ENCODE measurements at places on chromosomes 7 and 10.

DNA sequence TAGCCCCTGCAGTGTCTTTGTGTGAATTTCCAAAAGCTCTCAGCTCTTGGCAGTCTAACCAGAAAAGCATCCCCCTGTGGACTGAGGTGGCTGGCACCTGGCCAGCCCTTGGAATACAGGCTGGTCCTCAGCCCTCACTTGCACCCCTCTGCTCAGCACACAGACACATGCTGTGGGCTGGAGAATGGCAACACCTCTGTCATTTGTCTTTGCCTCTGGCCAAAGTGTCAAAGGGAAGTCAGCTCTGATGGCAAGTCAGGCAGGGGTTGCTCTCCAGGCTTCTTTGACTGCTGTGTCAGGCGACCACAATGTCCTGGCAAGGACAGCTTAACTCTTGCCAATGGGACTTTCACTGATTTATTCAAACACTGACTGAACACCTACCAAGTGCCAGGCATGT lies 724.8 kb downstream of the INHBA start:
- no peak for DNase-seq

DNA sequence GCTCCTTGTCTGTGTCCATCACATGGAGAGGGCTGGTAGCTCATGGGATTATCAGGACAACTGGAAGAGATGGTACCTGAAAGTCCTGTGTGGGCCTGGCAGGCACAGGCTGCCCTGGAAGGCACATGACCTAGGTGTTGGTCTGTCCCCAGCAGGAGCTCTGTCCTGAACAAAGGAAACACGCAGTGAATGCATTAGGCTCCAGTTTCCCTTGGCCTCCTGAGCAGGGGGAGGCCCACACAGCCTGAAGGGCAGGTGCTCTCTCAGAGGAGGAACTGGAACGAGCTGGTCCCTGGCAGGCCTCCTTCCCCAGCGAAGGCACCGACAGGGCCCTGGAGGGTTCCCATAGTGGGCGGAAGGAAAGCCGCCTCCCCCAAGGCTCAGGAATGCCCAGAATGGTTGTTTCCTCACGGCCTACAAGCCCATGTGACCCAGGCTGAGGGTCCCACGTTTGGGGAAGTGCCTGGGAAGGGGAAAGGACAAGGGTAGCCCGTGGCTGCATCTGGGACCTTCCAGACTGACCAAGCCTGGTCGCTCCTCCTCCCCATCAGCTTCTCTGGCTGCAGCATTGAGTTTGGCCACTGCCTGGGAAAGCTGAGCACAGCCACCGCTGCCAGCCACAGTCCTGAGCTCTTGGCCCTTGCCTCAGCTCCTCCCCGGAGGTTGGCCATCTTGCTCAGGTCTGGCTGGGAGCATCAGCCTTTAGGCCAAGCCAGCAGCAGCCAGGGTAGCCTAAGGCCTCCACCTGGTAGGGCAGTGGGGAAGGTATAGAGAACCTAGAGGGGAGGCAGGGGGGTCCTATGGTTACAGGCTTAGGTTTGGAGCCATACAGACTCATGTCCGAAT lies 21.8 kb downstream of the CXCL12 start:
- no peak for DNase-seq

DNA sequence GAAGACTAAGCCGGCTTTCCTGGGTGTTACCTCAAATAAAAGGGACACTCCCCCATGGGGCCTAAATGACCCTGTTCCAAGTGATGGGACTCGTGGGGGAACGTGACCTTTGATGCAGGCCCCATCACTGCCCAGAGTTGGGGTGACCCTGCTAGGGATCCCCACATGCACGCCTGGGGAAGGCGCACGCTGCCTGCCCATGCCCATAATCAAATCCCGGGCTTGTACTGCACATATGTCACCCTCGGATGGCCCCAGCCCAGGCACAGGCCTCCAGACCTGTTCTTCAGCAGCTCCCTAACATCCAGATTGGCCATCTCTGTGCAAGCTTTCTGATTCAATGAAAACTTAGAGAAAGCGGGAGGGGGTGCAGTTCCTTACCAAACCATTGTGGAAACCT lies 14.7 kb downstream of the EBF3 start:
- no peak for DNase-seq

DNA sequence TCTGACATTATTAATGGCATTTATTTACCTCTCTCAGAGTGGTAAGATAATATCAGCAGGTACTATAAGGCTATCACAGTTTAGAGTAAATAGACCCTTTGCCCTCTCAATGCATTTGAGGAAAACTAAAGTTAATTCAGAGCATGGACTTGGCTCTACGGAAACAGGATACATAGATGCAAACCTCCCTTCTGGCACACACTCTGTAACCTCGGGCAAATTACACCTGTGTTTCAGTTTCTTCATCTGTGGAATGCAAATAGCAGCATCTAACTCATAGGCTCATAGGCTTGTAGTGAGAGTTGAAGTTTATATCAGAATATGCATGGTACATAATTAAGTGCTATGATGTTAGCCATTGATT lies 5.6 kb downstream of the RAPGEF5 start:
- DNase-seq: no peak

- no peak for DNase-seq
Measured at GRCh38 chr10:122225330-122225729, 45.8 kb upstream of the BTBD16 start.

GRCh38 chr10:70562036-70562755 lies 40.3 kb downstream of the PRF1 start:
- no peak for DNase-seq

GRCh38 chr10:29839826-29840515 lies 205.2 kb upstream of the SVIL start:
- DNase-seq: no peak

DNA sequence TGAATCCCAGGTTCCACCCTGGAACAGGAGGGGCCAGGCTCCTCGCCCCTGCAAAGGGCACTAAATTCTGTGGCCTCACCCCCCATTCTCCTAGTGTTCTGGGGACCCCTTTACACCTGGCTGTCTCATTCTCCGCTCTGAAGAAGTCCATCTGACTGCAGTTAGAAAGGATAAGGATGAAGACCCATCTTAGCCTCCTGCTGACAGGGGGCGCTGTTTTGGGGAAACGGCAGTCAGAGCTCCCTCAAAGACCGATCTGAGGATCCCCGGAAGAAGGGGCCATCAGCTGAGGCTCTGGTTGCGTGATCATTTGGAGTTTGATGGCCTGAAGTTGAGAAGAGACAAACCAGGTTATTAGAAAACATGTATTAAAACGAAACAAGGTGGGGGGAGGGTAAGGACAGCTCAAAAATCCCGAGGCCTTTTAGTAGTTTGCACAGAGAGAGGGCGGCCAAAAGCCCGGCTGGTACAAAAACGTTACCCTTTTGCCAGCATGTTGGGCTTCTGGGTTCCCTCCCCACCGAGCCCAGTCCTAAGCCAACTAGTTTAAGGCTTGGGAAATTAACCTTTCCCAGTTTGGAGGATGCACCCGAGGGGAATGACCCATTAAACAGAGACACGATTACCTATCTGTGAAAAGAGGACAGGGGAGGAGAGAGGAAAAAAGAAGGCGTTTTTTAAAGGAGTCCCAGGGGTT lies 102.8 kb downstream of the CHN2 start:
- peak; percentile 28 for DNase-seq

- no peak for DNase-seq
Measured at GRCh38 chr10:89805599-89806013, 104.2 kb downstream of the KIF20B start.

- DNase-seq: no peak
Measured at GRCh38 chr7:114649689-114650088, 235.1 kb downstream of the FOXP2 start.

DNA sequence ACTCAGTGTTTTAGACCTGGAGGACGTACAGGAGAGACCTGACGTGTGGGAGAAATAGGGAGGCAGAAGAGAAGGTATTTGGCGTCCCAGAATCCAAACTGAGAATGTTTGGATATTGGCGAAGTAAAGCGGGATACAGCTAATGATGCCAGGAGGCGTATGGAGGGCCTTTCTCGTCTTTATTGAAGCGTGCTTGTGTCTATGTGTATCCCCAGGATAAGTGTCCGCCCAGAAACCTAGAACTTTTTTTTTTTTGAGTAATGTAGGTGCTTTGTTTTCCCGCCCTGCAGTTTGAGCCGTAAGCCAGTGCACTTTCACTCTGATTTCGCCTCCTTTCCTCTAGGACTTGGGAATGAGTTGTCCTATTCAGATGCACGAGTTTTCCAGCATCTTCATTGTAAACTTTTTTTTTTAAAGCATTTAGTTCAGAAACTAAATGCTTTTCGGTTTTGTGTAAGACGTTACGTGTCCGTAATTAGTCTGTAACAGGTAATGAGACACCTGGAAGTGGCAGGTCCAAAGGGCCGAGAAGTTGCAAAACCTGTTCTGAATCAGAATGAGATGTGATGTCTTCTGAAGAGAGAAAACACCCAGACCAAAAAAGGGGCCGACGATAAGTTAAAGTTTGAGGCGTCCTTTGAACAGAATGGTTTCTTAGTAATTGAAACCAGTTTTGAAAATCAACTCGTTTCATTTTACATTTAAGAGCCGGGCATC lies 746 bp downstream of the ARL5B start:
- DNase-seq: no peak

DNA sequence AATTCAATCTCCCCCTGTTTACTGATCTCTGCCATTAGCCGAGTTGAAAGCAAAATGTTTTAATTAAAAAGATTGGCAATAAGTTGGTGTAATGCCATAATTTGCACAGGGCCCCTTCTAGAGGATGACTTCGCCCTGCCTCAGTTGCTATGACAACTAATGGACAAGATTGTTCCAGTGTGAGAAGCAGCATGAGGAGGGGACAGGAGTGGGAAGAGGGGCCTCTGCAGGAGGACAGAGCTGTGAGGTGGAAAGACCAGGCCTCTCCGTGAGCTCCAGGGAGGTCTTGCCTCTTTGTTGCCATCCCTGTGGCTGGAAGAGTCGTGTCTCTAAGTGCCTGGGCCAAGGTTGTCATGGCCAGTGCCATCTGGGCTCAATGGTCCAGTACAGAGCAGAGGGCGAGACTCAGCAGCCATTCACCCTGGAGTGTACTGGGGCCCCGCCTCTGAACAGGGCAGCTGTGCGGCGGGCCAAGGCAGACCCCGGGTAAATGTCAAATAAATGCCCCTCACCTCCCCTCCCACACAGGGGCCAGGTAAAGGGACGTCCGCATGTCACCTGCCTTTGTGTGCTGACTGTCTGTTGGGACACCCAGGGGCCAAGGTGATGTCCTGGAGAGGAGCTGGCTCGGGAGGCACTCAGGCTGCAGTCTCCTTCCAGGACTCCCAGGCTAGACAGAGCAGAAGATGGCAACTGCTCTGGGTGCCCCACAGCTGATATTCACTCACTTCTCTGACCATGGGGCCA lies 97.0 kb upstream of the RET start:
- peak; percentile 59 for DNase-seq

DNA sequence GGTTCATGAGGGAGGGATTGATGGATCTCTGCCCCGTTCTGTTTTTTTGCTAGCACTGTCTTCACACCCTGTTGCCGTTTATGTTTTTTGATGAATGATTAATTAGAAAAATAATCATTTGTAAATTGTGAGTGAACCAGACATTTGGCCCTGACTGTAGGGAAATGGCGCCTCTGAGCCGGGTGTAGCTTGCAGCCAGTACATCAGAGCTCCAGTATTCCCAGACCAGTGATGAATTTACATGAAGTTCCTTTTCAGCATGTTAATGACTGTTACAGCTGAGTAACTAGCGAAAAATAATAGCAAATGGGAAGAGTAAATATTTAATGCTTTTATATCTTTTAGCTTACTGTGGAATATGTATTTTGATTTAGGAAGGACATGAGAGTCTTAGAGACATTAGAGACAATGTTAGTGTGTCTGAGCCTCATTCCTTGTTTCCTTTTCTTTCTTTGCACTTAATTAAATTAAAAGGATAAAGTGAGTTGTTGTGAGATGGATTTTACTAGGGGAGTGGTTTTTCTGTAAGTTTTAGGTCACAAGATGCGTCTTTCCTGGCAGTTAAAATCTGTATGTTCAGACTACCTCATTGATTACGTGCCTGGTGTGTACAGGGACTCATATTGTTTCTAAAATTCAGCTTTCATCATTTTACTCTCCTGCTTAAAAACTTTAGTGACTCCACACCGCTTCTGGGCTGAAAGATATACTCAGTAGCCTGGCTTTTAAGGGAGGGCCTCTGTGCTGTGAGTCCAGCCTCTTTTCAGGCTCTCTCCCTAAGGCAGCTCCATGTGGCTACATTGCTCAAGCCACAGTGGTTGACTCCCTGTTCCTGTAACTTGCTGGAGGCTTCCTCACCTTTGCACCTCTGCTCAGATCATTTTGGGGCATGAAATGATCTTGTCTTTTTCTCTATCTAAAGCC lies 86.4 kb downstream of the AUTS2 start:
- no peak for DNase-seq

DNA sequence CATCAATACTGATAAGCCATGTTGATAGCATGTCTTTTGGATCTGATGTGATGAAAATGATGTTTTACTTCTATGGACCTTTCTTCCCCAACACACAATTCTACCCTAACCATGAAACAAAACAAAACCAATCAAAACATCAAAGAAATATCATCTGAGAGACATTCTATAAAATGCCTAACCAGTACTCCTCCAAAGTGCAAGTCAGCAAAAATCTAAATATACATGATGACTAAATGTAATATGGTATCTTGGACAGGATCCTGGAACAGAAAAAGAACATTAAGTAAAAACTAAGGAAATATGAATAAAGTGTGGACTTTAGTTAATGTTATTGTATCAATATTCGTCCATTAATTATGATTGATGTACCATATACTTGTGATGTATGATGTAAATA lies 625.1 kb downstream of the MAGI2 start:
- no peak for DNase-seq

DNA sequence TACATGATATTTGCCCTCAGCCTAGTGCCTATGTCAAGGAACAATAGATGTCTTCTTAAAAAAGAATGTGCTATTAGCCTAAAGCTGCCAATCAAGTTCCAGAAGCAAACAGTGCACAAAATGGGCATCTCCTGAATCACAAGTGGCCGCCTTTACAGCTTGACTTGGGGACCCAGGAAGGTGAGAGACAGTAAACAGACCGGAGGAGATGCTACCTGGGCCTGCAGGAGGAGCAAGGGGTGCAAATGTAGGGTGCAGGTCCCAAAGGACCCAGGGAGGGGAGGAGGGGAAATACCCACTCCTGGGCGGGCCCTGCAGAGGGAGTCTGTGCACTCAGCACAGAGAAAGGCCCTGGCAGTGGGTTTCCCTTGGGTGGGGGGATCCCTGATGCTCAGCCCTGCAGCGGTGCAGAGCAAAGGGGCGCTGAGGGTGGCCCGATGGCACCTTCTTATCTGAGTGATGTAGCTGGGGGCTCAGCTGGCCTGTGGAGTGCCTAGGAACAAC lies 147.7 kb downstream of the WDR11 start:
- DNase-seq: no peak

DNA sequence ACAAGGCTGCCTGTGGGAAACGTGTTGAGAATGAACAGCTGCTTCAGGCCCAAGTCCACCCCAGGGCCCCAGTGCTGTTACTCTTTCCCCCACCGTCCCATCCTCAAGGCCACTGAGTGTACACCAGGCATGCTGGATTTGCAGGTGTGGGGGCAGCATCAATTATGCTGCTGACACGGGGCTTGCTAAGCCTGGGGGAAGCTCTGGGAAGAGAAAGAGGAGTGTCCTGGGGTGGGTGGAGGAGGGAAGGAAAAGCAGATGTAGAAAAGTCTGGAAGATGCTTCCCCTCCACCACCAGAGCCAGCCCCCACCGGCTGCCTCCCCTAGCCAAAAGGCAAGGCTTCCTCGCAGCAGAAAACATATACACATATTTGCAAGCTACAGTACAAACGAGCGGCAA lies 153.9 kb downstream of the CDH23 start:
- no peak for DNase-seq

- DNase-seq: no peak
Measured at GRCh38 chr7:68314208-68314607, 1284.1 kb upstream of the AUTS2 start.
